ENCODE measurements at places on chromosomes 4 and X. TPM values are rescaled to one million over a fixed set of nuclear protein-coding genes. Genes with fewer than 3 reads are reported as not detected.

The SRPX2 gene
- 44.1 TPM for total RNA-seq

The AP1S2 gene
- total RNA-seq: 39.7 TPM

The MAD2L1 gene
- 13.5 TPM for total RNA-seq

The HSFX3 gene
- not detected for total RNA-seq

The SASH3 gene
- not detected for total RNA-seq

The GPAT3 gene
- total RNA-seq: 15.1 TPM

The PTTG2 gene
- total RNA-seq: 0.64 TPM

The ASMT gene
- total RNA-seq: not detected
